Brain pericyte (primary cell): ENCODE measurements at places on chromosomes 7 and 10.

GRCh38 chr7:79050603-79051002 is 402.9 kb downstream of the MAGI2 start:
- DNase-seq = no peak

- DNase-seq = no peak
These were observed 857.9 kb downstream of the TYW1 start for GRCh38 chr7:67854221-67855178.

GRCh38 chr7:154672659-154673415 is 330.1 kb downstream of the PAXIP1 start:
- DNase-seq = no peak

DNA sequence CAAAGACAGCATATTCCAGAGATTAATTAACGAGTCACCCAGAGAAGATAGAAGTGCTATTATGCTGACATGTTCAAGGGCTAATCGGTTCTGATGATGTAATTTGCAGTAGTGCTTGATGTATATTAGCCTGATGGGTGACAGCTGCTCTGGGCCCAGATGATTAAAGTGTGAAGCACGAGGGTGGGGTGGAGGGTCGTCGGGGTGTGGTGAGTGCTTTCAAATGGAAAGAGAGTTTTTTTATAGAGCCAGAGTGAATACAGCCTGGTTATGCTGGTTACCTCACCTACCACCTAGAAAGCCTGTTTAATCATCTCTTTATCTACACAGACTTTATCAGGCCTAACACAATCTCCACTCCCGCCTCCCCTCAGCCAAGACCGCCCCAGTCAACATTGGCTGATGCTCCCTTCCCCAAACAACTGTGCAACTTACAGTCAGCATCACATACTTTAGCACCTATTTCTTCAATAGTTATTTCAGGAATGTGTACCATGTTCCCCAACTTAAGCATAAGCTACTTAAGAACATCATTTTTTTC is 11.5 kb upstream of the STN1 start:
- no peak for DNase-seq

GRCh38 chr7:45506059-45506458 is 68.1 kb upstream of the ADCY1 start:
- DNase-seq = no peak

DNA sequence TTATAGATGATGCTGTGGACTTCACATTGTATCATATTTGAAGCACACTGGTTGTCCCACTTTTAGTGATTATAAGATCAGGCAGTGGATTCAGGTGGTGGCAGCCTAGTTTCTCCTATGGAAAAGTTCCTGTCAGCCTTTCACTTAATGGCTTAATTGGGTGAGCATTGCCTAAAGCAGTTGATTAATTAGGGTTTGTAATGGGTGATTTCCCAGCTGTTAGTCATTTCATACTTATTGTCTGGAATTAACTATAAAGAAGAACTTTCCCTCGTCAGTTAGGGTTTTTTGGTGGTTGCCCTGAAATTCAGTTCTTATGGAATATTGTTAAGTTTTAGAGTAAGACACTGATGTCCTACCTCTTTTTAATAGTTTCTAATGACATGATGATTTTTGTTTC is 78.8 kb downstream of the SLC25A40 start:
- no peak for DNase-seq

DNA sequence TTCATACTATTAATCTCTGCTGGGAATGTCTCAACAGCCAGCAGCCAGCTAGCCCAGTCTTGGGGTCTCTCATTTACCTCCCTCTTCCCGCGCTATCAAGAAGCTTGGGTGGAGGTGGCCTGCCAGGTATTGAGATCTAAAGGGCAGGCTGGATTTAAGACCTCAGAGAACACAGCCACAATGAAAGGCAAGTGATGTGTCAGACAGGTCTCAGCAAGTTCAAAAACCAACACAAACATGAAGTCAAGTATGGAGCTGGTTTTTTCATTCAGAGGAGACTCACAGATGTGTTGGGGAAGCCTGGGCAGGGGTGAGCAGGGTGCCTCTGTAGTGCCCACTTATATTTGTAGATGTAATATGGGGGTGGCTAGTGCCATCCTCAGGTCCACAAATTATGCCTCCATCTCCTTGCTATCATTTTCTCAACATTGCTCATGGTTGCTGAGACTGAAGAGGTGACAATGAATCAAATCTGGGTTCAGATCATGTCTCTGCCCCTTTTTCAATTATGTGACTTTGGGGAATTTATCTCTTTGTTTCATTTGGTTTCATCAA is 27.7 kb upstream of the CROT start:
- DNase-seq = no peak
